ENCODE measurements at places on chromosomes 7 and 10.

GRCh38 chr10:33805831-33806230 is 471.4 kb upstream of the NRP1 start:
- no peak for DNase-seq

DNA sequence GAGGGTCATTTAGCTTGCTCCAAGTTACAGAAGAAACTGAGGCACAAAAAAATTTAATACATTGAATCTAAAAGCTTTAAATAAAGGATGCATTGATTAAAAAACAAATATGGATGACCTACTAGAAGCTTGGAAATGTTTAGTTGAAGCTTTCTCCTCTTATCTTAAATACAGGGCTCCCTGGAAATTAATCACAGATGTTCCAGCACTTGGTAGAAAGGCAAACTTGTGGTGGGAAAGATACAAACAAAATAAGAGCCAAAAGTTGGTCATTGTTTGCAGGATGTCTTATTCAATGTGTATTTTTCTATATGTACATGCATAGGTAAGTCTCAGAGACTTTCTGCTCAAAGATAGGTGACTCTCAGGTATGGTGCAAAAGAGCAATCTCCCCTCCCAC is 40.7 kb upstream of the LYZL1 start:
- no peak for DNase-seq

- no peak for DNase-seq
These were observed 548.3 kb upstream of the ANKRD30A start for GRCh38 chr10:36577126-36577525.

DNA sequence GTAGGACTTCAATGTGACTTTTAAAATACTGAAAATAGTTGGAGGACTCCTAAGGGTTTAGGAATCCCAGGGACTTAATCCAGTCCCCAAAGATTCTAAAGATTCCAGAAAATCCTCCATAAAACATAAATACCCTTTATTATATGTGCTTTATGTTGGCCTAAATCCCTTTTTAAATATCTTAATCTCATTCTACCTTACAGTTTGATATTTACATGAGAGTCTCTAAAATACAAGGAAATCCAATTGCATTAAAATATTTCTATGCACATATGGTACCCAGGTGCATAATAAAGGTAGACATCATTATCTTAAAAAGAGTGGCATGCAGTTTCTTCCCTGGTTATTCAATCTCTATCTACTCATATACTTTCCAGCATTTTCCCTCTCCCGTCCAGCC is 51.8 kb downstream of the BPGM start:
- DNase-seq: no peak

DNA sequence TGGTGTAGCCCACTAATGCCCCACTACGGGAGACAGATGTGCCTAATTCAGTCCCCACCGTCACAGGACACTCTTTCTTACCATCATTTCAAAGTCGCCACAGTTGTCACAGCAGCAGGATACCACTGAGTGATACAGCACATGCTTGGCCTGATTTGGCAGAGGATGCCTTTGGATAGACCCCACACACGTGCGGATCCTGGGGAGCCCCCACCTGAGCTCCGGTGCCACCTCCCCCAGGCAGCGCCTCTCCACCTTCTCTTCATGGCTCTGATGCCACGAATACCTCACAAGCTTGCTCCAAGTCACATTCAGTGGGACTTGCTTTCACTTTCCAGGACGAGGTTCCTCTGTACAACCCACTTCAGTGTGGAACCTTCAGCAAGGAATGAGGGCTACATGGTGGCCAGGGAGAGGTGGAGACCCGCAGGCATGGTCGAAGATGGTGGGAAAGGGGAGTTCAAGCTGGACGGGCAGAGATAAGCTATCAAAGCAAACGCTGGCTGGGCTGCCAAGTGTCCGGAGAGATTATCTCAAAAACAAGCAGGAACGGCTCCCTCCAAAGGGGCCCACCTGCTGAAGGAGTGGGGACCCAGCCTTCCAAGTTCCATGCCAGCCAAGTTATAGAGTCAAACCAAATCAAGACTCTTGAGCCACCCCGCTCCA is 107.4 kb downstream of the ZRANB1 start:
- DNase-seq: no peak

- no peak for DNase-seq
These were observed 545.8 kb upstream of the AUTS2 start for GRCh38 chr7:69052447-69052846.

DNA sequence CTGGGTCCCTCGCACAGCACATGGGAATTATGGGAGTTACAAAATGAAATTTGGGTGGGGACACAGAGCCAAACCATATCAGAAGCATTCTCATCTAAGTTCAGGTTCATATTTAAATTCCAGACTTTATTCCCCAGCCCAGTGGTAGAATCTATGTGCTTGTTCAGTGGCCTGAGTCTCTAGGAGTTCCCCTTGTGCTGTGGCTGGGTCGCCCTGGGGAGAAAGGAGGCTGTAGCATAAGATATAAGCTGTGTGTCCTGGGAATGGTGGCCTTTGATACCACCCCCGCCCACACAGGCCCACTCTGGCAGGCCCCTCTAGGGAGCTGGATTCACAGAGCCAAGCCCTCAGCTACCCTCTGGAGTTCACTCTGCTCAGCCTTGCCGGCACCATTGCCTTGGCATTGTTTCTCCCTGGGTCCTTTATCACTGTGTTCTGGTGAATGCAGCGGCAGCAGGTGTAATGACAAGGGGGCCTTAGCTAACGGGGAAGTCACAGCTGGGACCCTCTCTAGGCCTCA is 64.2 kb downstream of the MINDY4 start:
- no peak for DNase-seq

DNA sequence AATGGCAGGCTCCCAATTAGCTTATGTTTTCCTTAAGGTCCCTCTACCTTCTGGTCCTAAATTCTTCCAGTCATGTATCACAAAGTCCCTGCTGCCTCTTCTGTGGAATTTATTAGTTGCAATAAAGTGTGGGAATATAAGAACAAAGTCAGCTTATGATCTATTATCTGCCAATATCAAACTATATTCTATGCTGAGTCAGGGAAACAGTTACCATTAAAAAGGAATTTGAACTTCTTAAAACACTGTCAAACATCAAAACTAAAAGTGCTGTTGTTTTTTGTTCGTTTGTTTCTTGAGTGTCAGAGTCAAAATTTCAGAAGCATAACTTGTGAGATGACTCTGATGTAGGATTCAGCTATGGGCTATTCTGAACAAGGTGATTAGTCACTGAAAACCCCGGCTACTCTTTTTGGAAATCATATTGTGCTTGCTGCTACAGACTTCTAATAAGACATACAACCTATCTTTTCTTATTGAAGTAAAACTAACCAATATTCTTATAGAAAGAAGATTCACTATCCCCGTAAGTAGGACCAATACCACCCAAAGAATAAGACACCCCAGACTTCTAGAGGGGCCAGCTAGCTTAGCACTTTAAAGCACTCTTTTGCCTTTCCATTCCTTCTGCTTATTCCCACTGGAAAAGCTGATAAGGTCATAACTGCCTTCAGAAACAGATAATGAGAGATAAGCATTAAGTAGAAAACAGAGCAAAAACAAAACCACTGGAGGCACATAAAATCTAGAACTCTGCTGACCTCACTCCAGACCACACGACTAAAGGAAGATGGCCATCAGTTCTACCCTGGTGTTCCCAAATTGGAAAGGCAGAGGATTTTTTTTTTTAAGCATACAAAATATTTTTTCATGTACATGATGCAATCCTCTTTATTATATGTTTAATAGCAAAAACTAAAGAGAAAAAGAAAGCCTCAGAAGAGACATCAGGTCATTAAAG is 370.6 kb downstream of the PARD3 start:
- no peak for DNase-seq

- no peak for DNase-seq
These were observed 93.6 kb downstream of the CACNB2 start for GRCh38 chr10:18233775-18234174.

DNA sequence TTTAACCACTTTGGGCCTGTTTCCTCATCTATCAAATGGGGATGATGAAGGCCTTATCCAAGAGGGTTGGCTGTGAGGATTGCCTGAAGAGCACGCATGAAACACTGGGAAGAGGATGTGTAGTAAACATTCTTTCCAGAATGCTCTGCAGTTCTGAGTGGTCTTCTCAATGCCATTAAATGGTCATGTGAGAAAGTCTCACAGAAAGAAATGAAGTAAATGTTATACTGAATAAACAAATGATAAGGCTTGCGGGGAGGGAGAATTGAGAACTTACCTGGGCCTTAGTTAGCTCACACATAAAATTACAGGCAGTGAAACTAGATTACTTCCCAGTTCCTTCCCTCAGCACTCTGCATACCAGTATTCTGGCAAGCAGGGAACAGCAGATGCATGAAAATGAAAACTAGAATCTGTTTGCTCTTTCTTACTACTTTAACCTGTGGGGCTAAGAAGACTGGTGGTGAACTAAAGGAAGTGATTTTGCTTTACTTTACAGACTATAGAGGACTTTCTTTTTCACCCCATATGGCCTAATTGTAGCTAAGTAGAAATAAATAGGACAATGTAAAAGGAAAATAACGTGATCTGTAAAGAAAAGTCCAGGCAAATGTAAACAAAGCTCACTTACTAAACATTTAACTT is 135.3 kb upstream of the CCDC6 start:
- DNase-seq: no peak

- no peak for DNase-seq
These were observed 163.7 kb downstream of the SRPK2 start for GRCh38 chr7:105224884-105225651.

DNA sequence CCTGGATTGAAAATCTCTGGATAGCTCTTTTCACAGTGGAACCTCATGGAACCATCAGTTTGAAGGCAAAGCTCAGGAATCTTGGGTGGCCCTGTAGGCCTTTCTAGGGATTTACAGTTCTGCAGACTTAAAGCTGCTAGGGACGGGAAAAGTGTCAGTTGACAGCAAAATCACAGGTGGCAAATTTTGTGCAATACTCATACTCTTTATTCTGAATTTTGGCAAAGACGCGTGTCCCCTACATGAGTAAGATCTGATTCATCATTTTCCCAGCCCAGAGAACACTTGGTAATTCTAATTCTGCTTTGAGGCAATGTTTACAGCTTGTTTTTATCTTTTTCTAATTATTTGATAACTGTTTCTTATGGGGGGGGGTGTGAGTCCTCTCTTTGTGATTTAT is 3.6 kb downstream of the LRRC17 start:
- no peak for DNase-seq
